ENCODE measurements at places on chromosomes 6 and 20.
A peak's percentile ranks its signal among the peaks of the same experiment; 100 is the strongest.

DNA sequence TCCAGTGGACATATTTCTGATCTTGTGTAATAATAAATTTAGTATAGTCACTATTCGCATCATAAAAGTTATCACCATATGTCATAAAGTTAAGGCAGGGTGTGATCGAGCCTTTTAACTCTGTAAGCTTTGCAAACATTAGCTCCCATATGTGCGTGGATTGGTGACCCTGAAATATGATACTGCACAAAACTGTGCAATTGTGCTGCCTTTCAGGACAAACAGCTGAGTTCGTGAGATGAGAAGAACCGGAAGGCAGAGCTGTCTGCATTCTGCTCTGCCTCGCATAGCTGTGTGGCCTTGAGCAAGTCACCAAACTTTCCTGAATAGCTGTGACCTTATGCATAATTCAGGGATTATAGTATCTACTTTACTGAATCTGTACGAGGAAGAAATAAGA lies 3.2 kb upstream of the PLEKHG1 start:
- no peak for DNase-seq

DNA sequence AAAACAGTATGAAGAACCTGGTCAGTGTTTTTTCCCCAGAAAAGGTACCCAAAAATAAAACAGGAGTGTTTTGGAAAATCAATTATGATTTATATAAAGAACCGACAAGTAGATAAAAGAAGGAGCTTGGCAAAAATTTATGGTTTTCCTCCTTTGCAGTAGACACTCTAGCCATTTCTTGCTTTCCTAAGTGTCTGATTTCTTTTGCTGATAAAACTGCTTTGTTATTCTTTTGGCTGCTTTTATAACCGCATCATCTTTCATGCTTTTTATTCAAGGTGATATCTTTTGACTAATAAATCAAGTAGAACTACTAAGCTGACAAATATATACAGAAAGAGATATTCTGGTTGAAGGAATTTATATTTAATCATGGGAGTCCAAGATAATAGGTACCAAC lies 16.6 kb downstream of the ATG5 start:
- no peak for DNase-seq

DNA sequence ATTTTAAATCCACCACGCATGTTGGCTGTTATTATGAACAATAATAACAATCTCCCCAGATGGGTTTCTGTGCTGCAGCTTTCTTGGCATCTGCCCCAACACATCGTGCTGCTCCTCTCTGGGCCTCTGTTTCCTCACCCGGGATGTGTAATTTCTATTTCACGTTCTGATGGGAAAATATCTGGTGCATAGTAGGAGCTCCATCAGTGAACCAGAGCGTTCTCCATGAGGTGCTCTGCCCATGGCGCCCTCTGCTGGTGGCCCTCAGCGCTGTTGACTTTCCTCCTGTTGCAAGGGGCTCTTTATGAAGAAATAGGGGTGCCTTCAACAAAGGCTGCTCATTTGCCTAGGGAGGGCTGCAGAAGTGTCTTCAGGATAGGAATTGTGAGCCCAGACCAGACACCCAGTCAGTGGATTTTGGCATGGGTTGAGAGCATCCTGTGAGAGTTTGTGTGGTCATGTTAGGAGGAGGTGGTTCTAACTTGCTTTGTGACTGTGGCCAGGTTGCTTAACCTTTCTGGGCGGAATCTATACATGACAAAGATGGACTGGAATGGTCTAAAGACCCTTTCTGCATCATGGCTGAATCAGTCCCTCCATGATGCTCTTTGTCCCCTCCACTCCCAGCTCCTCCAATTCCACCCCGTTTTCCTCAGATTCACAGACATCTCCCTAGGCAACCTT lies 8.1 kb downstream of the SCRT2 start:
- peak; percentile 23 for DNase-seq

DNA sequence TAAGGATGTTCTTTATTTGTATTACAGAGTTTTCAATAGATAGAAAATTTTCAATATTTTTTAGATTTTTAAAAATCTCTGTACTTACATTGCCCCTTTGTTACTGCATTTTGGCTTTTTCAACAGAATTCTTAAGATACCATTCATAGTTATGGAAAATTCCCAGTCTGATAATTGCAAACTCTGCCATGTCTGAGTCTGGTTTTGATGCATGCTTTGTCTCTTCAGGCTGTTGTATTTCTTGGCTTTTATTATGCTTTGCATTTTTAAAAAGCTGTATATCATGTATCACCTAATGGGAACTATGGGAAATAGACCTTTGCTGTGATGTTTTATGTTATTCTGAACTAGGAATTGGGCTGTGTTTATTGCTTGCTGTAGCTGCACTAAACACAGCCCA lies 898.9 kb upstream of the ADGRB3 start:
- no peak for DNase-seq

GRCh38 chr6:111927321-111927720 lies 54.1 kb upstream of the FYN start:
- no peak for DNase-seq

DNA sequence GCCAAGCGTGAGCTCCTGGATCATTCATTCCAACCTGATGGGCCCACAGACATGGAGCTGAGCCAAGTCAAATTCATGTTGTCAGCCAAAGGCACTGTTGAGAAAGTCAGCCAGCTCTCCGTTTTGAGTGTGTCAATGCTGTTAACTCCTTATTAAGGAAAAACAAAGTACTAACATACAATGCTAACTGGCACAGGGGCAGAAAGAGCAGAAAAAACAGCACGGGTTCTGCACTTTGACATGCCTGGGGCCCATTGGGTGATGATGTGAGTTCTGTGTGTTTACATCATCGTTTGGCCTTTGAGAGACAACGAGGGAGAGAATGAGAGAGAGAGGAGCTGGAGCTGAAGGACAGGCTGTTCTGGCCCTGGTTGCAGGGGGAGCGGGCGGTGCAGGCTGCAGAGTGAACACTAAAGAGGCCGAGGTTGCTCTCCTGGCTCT lies 85.9 kb downstream of the SMOC2 start:
- DNase-seq = no peak

DNA sequence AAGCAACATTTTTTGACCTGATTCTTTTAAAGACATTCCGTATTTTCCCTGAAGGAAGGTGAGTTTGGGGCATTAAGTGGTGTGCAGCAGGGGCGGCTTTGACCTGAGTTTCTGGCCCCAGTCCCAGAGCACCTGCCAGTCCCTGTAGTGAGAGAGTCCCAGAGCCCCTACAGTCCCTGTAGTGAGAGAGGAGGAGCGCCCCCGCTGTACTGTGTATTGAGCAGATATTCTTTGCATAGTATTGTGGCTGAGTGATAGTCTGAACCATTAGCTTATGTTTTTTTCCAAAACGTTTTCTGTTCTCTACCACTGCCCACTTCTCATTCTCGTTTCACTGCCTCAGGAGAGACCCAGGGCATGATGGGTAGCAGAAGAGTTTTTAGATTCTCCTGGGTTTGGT lies 17.2 kb upstream of the SH3BGRL2 start:
- DNase-seq = no peak

DNA sequence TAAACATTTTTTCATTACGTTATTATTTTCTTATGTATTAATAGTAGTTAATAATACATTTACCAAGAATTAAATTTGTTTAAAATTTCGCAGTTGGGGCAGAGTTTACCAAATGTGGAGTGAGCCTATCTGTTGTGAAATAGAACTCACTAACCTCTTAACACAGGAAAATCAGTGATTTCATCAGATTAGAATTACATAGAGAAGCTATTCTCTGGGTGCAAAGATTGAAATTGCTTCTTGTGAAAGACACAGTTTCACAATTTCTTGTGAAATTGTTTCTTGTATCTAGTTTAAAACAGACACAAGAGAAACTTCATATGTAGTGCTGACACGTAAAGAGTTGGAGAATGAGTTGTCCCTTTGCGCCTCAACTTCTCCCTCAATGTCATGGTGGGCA lies 69.4 kb upstream of the PRL start:
- no peak for DNase-seq

DNA sequence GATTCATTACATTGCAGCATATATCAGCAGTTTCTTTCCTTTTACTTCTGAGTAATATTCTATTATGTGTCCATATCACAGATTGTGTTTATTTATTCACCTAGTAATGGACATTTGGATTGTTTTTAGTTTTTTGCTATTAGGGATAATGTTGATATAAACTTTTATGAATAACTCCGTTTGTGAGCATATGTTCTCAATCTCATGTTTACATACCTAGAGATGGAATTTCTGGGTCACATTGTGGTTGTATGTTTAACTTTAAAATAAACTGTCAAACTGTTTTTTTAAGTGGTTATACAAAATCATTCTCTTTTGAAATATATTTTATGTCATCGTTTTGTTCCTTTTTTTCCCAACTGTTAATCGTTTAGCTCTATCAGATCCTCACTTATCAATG lies 311.6 kb downstream of the MMUT start:
- no peak for DNase-seq

- DNase-seq = no peak
These were observed 98.6 kb upstream of the PCSK2 start for GRCh38 chr20:17128206-17128605.

DNA sequence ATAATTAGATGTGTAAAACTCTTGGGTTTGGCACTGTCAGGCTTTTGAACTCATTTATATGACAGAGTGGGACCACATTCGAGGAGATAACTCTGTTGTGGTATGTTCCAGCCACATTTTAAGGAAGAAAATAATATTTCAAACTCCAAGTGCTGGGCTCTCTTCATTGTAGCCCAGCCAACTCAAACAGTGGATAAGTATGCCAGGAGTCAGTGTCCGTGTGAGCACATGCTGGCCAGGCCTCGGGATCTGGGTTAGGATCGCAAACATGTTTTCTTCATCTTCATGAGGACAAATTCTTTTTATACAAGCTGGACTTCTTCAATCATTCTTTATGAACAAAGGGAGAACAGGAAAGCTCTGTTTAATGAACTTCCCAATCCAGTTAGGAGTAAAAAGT lies 497.5 kb downstream of the MAFB start:
- DNase-seq = no peak

- no peak for DNase-seq
These were observed 18.6 kb downstream of the SLC2A4RG start for GRCh38 chr20:63758152-63758551.

DNA sequence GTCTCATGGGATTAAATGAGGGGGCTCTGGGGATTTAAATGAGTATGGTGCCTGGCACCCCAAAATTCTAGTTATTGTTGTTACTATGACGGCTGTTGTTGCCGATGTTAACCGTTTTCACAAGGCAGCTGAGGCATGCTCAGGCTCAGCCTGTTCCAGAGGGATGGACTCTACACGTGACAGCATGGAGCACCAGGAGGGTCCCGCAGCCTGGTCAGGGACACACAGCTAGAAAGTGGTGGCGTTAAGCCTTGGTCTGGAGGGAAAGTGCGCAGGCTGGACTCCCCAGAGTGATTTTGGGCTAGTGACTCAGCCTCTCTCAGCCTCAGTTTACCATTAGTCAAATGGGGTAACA lies 7.0 kb downstream of the FAM110A start:
- no peak for DNase-seq

- DNase-seq = no peak
These were observed 374.5 kb downstream of the EPM2A start for GRCh38 chr6:145360865-145361264.

DNA sequence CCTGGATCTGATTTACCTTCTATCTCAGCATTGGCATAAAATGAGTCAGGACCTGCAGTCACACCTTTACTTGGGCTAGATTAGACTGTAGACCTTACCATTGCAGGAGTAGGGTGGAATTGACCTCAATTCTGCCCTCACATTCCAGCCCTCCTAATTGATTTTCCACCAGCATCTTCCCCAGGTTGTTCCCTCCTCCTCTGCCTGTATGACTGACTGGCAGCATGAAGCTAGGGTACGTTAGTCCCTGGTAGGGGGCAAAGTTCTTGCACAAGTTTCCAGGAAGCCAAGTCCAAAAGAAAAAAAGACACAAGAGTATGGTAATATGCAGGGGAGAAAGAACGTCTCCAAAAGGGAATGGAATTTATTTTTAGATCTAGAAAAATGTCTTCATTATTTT lies 225.6 kb upstream of the FLRT3 start:
- no peak for DNase-seq

GRCh38 chr6:31092238-31092637 lies 20.1 kb downstream of the C6orf15 start:
- DNase-seq = no peak

DNA sequence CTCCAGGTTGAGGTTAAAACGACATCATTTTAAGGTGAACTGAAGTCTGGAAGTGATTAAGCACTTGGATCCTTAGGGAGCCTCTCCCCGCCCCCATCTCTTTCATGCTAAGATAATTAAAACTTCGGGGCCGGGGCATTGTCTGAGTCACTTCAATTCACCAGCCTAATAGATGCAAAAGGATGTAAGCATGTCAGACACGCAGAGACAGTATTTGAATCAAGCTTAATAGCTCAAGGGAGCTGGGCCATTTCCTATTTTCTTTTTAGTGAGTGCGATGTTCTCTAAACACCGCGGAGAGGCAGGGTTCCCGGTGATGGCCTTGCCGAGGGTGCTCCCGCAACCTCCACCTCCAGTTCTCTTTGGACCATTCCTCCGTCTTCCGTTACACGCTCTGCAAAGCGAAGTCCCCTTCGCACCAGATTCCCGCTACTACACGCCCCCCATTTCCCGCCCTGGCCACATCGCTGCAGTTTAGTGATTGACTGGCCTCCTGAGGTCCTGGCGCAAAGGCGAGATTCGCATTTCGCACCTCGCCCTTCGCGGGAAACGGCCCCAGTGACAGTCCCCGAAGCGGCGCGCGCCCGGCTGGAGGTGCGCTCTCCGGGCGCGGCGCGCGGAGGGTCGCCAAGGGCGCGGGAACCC lies 516 bp upstream of the IRF4 start:
- no peak for DNase-seq

DNA sequence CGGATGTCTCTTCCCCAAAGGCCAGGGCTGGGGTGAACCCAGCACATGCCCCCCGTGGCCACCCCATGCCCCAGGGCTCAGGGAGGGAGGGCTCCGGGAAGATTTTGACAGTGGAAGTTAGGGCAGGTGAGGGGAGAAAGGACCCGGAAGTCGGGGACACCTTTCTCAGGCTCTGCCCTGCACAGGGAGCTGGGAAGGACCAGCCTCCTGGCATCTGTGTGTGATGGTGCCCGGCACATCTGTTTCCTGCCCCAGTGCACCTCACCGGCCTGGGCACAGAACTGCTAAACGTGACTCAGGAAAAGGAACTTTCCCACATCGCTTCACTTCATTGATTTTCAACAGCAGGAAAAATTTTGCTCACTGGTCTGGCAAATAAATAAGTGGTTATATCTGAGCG lies 141.1 kb upstream of the AFDN start:
- no peak for DNase-seq
